NCI-H774 (cell line): ENCODE measurements at places on chromosomes 1 and 21.

- no peak for DNase-seq
Measured at GRCh38 chr1:232136136-232136535, 493.8 kb downstream of the SIPA1L2 start.

DNA sequence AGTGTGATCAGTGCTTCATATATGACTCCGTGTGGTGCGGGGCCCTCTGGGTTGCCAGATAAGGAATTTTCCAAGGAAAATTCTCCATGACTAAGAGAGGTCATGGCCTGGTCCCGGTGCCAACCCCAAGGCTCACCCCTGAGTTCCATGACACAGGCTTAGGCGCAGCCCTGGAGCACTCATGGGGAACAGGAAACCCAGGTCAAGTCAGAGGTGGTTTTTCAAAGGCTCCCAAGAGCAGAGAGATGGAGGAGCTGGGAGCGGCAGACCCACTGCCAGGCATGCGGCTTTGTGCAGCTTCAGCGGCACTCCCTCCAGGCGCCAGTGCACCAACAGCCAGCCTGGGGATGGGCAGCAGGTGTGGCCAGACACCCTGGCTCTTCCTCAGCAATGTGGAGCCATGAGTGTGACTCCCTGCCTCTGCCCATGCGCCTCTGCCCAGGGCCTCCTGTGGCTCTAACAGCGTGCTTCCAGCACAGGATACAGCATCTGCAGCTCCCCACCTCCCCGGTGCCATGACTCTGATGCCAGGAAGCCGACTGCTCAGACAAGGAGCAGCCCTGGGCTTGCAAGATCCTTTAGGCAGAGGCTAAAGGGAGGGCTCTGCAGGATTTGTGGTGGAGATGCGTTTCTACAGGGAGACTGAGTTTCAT lies 47.3 kb downstream of the GPR161 start:
- no peak for DNase-seq

GRCh38 chr1:221987860-221988520 lies 246.1 kb upstream of the DUSP10 start:
- DNase-seq = no peak

DNA sequence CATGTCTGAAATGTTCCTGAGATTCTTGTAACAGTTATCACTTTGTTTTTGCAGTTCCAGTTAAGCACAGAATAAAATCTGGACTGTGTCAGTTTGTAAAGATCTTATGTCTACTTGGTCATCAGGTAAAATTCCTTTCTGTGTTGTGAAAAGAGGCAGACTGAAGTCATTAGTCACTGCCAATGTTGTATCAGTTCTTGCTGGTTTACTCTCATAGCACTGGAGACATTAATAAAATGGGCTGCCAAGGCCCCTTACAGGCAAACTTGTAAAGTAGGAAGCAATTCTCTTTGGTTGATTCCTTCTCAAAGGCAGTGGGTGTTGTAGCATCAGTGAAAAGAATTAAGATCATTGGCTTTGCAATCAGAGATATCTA lies 61.4 kb upstream of the ST6GALNAC3 start:
- no peak for DNase-seq
